ENCODE measurements at places on chromosomes 5 and 9.

DNA sequence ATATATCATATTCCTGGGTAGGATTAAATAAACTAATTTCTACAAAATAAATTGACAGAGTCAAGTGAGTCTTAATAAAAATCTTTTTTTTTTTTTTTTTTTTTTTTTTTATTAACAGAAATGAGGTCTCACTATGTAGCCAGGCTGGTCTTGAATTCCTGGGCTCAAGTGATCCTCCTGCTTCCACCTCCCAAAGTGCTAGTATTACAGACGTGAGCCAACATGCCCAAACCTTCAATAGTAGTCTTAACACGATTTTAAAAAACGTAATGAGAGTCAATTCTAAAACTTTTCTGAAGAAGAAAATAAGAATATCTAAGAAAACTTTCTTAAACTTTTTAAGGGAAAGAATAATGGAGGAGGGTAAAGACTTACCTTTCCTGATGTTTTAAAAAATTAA lies 84.2 kb downstream of the YIPF5 start:
- no peak for DNase-seq

DNA sequence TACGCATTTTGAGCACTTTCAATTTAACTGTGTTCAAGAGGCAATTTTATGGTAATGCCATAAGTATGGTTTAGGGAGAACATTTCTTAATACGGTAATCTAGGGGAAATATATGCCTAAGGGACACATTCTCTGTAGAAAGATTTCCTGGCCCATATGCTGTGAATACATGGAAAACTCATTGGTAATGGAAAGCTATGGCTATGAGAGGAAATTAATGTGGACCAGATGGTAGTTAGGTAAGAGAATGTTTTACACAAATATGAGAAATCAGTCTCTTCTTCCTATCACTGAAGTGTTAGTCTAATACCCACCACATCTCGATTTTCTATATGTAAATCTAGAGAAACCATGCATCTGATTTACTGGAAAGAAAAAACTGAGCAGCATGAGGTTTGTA lies 105.0 kb downstream of the SEMA6A start:
- DNase-seq: no peak

- DNase-seq: no peak
These were observed 153.2 kb upstream of the MEF2C start for GRCh38 chr5:89036166-89036565.

DNA sequence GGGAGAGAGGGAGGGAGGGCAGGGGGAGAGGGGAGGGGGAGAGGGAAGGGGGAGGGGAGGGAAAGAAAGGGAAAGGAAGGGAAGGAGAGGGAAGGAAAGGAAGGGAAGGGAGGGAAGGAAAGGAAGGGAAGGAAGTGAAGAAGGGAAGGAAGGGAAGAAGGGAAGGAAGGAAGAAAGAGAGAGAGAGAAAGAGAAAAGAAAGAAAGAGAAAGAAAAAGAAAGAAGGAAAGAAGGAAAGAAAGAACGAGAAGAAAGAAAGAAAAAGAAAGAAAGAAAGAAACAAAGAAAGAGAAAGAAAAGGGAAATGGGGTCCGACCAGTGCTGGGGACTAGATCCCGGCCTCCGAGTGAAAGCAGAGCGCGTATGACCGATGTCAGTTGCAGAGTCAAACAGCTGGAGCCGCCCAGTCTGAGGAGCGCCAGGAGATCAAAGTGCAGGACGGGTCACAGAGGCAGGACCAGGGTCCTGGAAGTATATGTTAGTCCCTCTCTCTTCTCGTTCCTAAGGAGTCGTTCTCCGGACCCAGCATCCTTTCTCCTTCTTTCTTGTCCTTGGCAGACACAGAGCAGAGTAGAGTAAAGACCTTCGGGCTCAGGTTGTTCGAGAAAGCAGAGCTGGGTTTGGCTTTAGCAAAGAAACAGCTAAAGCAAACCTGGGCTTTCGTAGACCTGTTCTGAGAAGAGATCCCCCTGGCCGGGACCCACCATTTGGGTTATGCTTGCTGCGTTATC lies 305.4 kb upstream of the MSX2 start:
- no peak for DNase-seq

GRCh38 chr5:149954798-149955197 lies 5.8 kb upstream of the SLC26A2 start:
- DNase-seq: no peak

Measured in kidney epithelial cell (primary cell).